Activated CD4-positive, alpha-beta T cell treated with anti-CD3 and anti-CD28 coated beads, Interleukin-2, amount 10 ng/mL, durations not matched to agents 7 days and 5 days (primary cell): ENCODE measurements at places on chromosomes 1 and 21. TPM values are rescaled to one million over a fixed set of nuclear protein-coding genes. Genes with fewer than 3 reads are reported as not detected.

Gene SLC6A9
- total RNA-seq = 4.8 TPM

Gene SLC30A2
- total RNA-seq = not detected

Gene GCSAML
- total RNA-seq = not detected

Gene SH2D1B
- not detected for total RNA-seq

Gene ABCG1
- 12.3 TPM for total RNA-seq

Gene ARF1
- 285 TPM for total RNA-seq

Gene NEXN
- total RNA-seq = 5.3 TPM

Gene MUTYH
- total RNA-seq = 55.1 TPM

Gene GFI1
- total RNA-seq = 49.6 TPM

Gene GJA9
- total RNA-seq = not detected

Gene NBPF6
- total RNA-seq = not detected

Gene DMRTB1
- total RNA-seq = 0.15 TPM

Gene KRTAP13-3
- total RNA-seq = not detected

Gene APOBEC4
- total RNA-seq = not detected

Gene KRTAP13-4
- not detected for total RNA-seq

Gene OR2L5
- total RNA-seq = 0.08 TPM

Gene PAPPA2
- total RNA-seq = 0.46 TPM

Gene PIGR
- total RNA-seq = not detected

Gene F13B
- not detected for total RNA-seq

Gene KAZN
- total RNA-seq = 0.21 TPM

Gene IFI44
- total RNA-seq = 190 TPM

Gene C1orf105
- total RNA-seq = not detected

Gene FAM177B
- 0.60 TPM for total RNA-seq

Gene AUNIP
- total RNA-seq = 6.7 TPM

Gene TEDDM1
- not detected for total RNA-seq

Gene KCNJ9
- not detected for total RNA-seq

Gene C1orf94
- not detected for total RNA-seq

Gene PADI2
- 0.23 TPM for total RNA-seq

Gene PLPP3
- total RNA-seq = not detected

Gene TMEM183A
- total RNA-seq = 68.3 TPM

Gene NUP210L
- 0.04 TPM for total RNA-seq

Gene SMCP
- total RNA-seq = not detected

Gene CLCA4
- total RNA-seq = not detected

Gene ZBTB37
- 10.2 TPM for total RNA-seq

Gene FCRL5
- not detected for total RNA-seq

Gene LRRC71
- total RNA-seq = not detected

Gene ST6GALNAC3
- total RNA-seq = 0.02 TPM

Gene DENND4B
- total RNA-seq = 165 TPM

Gene KRTAP21-2
- total RNA-seq = not detected

Gene KCNC4
- 8.2 TPM for total RNA-seq

Gene LRRC7
- not detected for total RNA-seq
